ENCODE measurements at places on chromosomes 2 and 18.

DNA sequence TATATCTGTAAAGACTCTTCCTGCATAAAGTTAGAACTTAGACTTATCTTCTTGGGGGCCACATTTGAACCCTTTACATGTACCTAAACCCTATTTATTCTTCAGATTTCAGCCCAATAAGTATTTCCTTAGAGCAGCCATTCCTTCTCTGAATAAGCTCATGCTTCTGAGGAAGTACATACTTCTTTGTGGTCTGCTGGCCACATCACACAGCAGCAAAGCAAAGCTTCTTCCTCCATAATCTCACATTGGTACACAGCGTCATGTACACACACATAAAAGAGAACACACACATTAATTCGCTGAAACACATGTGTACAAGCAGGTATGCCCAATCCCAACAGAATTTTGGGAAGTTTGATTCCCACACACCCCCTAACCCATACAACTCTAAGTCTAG, 331.0 kb downstream of the CDH2 start:
- no peak for DNase-seq

DNA sequence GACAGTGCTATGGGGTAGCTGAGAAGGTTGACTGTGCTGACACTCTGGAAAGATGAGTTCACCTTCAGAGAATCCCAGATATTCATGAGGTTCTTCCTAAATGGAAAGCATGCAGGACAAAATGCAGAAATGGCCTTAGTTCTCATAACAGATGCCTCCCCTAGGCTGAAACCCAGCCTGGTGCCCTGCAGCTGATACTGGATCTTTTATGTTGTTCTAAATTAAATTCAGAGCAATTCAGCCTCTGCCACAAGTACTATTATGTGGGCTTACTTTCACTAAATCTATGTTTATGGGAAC, 172.0 kb upstream of the SERPINE2 start:
- DNase-seq = no peak

GRCh38 chr2:56416500-56417176, 232.8 kb downstream of the CCDC85A start:
- no peak for DNase-seq

GRCh38 chr2:1586923-1587840, 157.1 kb downstream of the PXDN start:
- no peak for DNase-seq

GRCh38 chr2:141767051-141767450, 363.8 kb downstream of the LRP1B start:
- no peak for DNase-seq

GRCh38 chr2:184633726-184634125, 35.4 kb downstream of the ZNF804A start:
- no peak for DNase-seq

DNA sequence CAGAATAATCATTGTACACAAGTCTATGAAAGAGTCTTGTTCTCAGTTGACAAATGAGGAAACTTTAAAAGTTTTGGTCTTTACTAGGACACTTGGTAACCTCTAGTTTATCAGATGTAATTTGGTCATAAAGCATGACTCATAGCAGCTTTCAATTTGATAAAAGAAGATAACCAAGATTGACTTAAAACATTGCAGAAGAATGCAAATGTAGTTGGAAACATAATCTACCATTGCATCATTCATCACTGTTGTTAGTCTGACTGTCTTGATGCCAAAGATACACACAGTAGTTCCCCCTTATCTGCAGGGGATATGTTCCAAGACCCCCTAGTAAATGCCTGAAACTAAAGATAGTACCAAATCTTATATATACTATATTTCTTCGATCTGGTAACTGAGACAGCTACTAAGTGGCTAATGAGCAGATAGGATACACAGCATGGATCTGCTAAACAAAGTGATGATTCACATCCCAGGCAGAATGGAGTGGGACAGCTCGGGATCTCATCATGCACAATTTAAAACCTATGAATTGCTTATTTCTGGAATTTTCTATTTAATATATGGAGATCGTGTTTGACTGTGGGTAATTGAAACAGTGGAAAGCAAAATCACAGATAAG, 131.4 kb upstream of the CCDC68 start:
- DNase-seq = no peak

GRCh38 chr2:68974946-68975665, 670 bp downstream of the GKN1 start:
- DNase-seq = no peak

All from stimulated activated CD8-positive, alpha-beta memory T cell treated with anti-CD3 and anti-CD28 coated beads, Interleukin-2, amount 100 ng/mL, for 1 hour (primary cell).